ENCODE measurements at places on chromosomes 1 and 21.

- no peak for DNase-seq
Observed at GRCh38 chr21:45252448-45252925, 35.2 kb downstream of the POFUT2 start.

DNA sequence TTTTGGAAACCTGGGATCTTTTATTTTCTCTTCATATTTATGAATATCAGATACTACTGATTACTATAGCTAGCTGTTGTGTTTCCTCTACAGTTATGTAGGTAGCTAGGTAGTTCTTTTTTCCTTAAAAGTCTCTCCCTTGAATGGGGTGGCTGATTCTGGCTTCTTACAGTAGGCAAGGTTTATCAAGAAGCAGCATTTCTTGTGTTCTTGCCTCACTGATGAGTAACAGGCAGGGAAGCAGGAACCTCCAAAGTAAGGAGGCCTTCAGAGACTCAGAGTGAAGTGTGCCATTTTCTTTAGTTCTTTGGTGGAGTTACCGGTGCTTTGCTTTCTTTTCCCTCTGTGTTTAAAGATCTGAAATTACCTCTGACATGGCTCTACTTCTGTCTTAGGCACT is 56.0 kb downstream of the ZMYM4 start:
- no peak for DNase-seq

DNA sequence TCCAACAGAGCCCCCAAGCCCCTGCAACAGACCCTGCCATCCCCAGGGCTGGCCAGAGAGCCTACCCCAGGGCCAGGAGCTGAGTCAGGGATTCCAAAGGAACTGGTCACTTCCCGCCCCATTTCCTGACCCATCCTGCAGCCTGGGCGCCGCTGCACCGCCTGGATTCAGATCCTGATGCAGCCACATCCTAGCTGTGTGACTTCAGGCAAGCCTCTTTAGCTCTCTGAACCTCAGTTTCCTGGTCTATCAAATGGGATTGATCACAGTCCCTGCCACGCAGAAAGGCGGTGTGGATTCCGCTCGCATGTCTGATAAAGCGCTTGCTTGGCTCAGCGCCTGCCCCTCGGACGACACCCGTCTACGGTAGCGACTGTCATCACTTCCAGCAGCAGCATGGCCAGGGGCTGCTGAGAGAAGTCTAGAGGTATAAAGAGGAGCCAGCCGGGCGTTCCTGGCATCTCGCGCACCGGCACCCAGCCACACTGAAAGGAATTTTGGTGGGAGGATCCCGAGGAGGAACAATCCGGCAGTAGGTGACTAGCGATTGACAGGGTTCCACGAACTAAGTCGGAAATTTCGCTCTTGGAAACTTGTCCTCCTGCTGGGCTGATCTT is 10.1 kb downstream of the EPHA2 start:
- DNase-seq, result no peak

- DNase-seq, result no peak
Observed at GRCh38 chr1:6906783-6907182, 121.5 kb downstream of the CAMTA1 start.

DNA sequence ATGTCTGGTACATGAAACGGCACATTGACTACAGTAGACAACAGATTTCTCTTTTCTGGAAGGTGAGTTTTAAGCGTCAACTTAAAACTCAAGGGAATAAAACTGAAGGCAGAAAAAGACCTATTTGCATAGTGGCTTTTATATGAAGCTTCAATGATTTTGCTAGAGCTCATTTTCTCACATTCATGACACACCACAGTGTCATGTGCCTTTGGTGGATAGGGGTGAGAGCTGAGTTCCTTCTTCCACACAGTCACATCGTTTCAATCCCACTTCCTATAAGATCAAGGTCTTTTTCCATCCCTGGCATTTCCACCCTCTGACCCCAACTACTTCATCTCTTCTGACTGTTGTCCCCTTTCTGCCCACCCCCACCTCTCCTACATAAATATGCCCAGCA is 31.0 kb downstream of the IL12RB2 start:
- DNase-seq, result no peak

- DNase-seq, result no peak
Observed at GRCh38 chr1:34779962-34780361, 1.1 kb upstream of the GJB3 start.

DNA sequence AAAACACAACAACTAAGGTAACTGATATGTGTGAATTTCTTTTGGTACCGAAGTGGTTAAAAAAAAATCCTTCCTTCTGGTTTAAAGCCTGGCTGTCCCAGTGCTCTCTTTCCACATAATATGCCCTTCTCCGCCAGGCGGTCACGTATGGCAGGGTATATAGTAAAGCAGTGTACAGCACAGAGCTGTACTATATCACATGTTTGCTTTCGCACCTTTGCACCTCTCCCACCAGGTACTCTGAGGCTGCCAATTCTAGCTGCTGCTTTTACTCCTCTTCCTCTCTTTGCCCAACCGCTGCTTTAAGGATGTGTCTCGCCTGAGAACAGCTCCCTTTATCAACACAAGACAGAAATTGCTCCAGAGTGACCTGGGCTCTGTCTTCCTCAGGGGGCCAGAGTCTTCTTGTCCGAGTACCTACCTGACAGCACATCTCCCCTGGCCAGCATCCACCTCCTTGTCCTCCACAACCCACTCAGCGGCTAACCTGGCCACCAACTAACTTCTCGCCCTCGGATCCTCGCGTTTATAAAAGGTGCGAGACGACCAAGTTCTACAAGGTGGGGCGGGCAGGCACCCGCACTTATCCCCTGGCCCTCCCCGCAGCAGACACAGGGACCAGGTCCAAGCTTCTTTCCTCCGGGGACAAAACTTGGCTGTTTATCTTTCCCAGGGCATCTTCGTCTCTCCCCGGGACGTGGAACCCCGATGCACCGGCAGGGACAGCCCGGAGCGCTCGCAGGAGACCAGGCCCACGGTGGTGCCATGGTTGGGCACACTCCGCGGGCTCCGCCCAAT is 1.6 kb downstream of the COLGALT2 start:
- DNase-seq, result no peak

DNA sequence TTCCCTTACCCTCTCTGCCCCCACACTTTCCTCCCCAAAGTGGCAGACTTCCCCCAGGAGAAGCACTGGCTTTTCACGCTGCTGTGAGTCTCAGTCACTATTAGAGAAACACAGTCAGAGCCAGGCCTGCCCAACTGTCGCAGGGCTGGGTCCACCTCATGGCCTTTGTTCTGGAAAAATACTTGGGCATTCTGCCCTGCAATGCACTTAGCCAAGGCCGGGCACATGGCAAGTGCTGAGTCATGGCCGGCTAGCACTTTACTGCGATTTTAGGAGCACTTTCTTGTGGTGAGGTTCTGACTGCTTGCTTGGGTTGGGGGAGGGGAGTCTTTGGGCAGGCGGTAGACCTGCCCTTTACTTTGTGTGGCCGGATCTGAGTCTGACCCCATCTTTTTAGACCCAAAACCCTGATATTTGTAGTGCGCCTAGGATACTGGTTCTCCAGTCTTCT is 7.7 kb downstream of the EPHX1 start:
- DNase-seq, result no peak

GRCh38 chr1:27633298-27633610 is 1.7 kb downstream of the FGR start:
- DNase-seq, result no peak

DNA sequence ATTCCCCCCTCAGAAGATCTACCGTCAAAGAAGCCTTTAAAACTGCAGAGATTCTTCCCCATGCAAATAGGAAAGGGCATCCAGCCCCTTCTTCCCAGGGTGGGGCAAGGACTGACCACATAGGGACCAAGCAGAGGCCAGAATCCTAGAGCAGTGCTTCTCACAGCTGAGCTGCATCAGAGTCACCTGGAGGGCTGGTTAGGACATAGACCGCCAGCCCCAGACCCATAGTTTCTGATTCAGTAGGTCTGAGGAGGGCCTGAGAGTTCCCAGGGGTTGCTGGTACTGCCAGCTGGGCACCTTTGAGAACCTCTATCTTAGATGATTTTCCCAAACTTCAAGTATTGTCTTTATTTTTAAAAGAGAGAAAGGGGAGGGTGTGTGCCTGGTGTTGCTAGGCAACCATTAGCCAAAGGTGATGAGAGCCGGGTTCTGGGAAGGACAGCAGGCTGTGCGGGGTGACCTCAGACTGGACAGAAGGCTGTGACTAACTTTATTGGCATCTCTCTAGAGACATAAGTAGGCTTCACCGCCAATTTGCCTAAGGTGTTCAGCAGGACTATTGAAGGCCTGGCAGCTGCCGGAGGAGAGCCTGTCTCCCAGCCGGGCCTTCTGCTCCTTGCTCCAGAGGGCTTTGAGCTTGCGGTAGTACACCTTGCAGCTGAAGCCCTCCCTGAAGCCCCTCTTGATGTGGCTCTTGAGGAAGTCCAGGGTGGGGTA is 3.0 kb downstream of the SPATA46 start:
- no peak for DNase-seq

DNA sequence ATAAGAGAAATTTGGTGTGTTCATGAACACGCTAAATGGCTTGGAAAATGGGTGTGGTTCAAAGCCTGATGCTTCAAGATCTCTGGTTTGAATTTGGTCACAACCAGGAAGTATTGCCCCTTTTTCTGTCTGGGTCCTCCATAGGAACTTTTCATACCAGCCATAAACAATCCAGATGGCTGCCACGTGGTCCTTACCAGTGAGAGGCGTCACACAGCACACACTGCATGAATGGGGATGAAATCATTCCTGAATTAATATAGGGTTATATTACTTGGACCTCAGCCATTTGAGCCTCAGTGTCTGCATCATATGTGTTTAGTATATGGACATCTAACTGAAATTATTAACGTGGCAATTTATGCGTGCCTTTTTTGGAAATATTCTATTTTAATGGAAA is 64.0 kb downstream of the PRRX1 start:
- no peak for DNase-seq

Measured in NCI-H187 treated with DMSO at 0.1 percent for 48 hours (cell line).